A549 treated with Mapracorat at 1 μM for 4 hours (cell line): ENCODE measurements at places on chromosomes 5 and 9. TPM values are rescaled to one million over a fixed set of nuclear protein-coding genes. Genes with fewer than 3 reads are reported as not detected.

HTR4 gene
- not detected in 5 replicates for total RNA-seq

QRFP gene
- not detected in 5 replicates for total RNA-seq

GHR gene
- 0.03 to 0.07 TPM (median 0.06 TPM) in 3 of 5 replicates, not detected in the others for total RNA-seq

PRDM9 gene
- not detected in 5 replicates for total RNA-seq

ANGPTL2 gene
- total RNA-seq = not detected in 5 replicates

PCDHB2 gene
- 3.3 to 13.0 TPM (median 3.7 TPM) in 5 replicates for total RNA-seq
